ENCODE measurements at places on chromosomes 4 and X.

DNA sequence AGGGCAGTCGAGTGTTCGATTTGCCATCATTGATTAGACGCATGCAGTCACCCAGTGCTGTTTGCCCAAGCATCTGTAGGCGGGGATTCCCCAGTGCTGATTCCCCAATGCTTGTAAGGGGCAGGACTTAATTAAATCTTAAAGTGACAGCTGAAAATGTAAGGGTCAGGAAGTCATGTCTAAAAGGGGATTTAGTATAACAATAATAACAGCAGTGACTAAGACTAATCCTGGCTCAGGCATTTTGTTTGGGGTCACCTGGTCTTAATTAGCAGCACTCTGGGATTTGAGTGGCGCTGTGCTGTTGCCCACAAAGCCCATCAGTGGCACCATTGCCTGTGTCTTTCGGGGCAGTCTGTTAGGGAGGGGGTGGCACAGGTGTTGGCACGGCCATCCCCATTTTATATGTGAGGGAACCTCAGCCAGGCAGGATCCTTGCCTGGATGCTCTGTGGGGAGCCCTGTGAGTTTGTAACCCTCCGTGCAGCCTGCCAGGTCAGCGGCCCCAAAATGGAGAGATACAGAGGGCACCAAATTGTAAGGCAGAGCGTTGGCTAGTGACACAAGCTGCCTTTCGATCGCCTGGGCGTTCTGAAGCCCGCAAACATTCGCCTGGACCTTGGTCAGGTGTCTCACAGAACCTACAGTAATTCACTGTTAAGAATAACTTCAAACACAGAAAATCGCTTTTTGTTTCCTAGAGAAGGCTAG, 146.7 kb downstream of the TBL1X start:
- DNase-seq = no peak

DNA sequence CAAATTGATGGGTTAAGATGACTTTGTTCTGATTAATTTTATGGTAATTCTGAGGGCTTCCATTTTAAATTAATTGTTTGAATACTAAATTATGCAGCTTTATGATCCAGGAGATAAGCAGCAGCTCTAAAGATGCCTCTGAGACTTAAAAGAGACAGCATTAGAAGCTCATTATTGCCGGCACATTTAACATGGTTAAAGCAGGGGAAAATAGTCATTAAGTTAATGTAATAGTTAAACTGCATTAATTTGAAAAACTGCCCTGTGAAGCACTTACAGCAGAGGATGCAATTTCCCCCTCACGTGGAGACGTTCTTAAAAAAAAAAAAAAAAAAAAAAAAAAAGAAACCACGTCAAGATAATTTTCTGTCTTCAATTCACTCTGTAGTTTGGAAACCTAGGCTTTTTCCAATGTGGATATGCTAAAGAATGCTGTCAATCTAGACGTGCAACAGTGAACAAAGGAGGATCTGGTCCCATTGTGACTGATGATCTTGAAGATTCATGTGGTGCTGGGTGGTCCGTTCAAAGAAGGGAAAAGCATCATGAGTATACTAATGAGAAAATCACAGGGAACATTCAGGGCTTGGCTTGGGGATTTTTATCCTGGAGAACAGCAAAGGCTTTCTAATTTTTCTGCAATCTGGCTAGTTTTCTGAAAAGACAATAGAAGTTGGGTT, 440.6 kb upstream of the HS3ST1 start:
- no peak for DNase-seq

- no peak for DNase-seq
Observed at GRCh38 chr4:26263165-26263564, 57.6 kb upstream of the RBPJ start.

DNA sequence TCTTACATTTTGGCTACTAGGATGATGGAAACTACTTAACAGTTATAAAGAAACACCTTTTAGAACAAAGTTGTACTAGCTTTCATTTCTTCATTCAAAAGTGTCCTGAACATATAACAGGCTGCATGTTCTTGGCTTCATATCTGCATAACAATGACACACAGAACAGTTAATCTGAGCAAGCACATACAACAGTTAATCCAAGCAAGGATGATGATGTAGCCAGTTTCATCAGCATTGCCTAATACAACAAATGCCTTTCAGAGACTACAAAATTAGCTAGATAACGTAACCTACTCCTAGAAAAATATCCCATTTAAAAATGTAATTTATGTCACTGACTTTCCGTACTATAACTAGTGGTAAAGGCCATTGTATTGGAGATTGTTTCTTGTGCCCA, 182.1 kb downstream of the SCFD2 start:
- no peak for DNase-seq

GRCh38 chr4:181597766-181598165, 645.4 kb upstream of the TENM3 start:
- no peak for DNase-seq

GRCh38 chr4:71648448-71648847, 135.4 kb downstream of the GC start:
- no peak for DNase-seq

DNA sequence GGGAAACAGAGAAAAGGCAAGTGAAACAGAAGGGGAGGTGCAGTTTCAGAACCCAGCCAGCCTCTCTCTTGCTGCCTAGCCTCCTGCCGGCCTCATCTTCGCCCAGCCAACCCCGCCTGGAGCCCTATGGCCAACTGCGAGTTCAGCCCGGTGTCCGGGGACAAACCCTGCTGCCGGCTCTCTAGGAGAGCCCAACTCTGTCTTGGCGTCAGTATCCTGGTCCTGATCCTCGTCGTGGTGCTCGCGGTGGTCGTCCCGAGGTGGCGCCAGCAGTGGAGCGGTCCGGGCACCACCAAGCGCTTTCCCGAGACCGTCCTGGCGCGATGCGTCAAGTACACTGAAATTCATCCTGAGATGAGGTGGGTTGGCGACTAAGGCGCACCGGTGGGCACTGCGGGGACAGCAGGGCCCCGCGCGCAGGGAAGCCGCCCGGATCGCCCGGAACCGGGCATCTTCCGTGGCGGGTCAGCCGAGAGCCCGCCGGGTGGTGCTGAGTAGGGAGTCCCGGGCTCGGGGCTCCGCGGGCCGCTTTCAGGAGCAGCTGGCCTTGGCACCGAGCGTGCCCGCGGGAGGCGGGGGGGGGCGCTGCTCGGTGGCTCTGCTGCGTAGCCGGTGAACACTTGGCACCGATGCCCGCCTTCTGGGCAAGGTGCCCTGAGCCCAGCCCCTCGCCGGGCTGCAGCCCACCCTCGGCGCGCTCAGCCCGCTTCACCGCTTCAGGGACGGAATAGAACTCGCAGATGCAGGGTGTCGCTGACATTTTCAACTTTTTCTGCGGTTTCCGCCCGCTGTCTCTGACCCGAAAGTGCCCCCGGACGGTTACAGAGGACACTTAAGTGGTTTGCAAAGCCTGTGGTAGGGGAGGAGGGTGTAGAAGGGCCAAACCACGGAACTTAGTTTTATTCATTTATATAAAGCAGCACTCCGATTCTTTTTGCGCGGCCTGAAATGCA, at the start of gene CD38:
CD38 (plus strand) TSS at position 40 of the 953 bp plus-strand sequence; CDS start at position 127, 87 bp downstream.
- DNase-seq = no peak

GRCh38 chr4:2702770-2703169, 53.4 kb downstream of the TNIP2 start:
- DNase-seq = no peak
